ENCODE measurements at places on chromosomes 13 and 19. TPM values are rescaled to one million over a fixed set of nuclear protein-coding genes. Genes with fewer than 3 reads are reported as not detected.

DNA sequence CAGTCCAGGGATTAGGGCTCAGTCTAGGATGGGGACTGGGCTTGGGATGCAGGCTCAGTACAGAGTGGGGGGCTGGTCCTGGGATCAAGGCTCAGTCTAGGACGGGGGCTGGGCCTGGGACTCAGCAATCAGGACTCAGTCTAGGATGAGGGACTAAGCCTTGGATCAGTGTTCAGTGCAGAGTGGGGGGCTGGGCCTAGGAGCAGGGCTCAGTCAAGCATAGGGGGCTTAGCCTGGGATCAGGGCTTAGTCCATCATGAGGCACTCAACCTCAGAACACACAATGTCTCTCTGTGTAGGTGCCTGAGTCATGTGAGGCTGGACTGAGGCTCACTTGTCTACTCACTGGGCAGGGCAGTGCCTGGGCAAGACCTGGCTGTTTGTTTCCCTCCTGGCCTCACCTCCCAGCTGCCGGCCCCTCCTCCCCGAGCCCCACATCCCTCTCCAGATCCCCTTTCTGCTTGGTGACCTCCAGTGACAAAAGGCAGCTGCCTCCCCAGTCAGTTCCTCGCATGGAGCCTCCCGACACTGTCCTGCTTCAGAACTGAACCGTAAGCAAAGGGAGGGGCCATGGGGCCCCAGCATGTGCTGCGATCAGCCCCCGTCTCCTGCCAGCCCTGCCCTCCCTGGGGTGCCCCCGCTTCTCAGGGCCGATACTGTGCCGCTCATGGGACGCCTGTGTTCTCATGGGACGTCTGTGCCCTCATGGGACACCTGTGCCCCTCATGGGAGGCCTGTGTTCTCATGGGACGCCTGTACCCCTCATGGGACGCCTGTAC lies 6.5 kb upstream of the S1PR4 start:
- no peak overlapping the region for H3K27ac ChIP-seq
- DNase-seq: no peak
- no peak overlapping the region for H3K4me3 ChIP-seq
- no peaks in the 10 kb centered on the region for H3K27me3 ChIP-seq

- no peak for DNase-seq
- H3K4me3 ChIP-seq: no peak overlapping the region
- H3K36me3 ChIP-seq: peaks cover 4% of the 10 kb centered on the region
- H3K27me3 ChIP-seq: no peaks in the 10 kb centered on the region
- no peaks in the 10 kb centered on the region for H3K4me1 ChIP-seq
Measured at GRCh38 chr19:56748378-56748777, 76.8 kb upstream of the ZNF835 start.

DNA sequence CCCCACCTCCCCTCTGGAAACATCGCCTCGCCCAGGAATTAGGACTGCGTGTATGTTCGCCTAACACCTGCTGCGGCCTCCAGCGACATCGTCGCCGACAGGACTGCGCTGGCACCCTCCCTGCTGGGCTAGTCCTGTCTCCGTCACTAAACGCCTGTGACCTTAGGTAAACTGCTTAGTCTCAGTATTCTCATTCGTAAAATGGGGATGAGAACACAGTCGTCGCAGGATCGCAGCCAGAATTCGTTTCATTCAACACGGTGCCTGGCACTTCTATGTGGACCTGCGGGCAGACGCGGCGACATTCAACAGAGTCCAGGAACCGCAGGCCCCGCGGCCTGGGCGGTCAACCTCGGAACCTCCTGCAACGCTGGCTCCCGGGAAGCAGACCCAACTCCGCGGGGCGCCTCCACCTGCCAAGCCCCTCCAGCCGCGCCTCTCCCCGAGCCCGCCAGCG lies 485 bp downstream of the CRYL1 start:
- DNase-seq: peak; percentile 47
- H3K27me3 ChIP-seq: no peaks in the 10 kb centered on the region
- H3K27ac ChIP-seq: peak overlapping the region; percentile 67
- H3K36me3 ChIP-seq: no peaks in the 10 kb centered on the region

DNA sequence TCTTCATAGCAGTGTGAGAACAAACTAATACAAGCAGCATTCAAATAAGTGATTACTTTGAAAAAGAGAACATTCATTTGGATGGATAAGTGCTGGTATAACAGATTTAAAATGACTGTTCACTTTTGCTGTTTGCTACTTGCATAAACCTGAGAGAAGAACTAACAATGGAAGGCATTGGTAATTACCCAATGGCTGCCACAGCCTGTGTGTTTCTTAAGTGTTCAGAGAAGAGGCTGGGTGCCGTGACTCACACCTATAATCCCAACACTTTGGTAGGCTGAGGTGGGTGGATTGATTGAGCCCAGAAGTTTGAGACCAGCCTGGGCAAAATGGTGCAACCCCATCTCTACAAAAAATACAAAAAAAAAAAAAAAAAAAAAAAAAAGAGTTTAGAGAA lies 4.9 kb upstream of the TEX26 start:
- H3K4me3 ChIP-seq: no peak overlapping the region
- DNase-seq: no peak
- peaks cover 5% of the 10 kb centered on the region for H3K4me1 ChIP-seq
- no peaks in the 10 kb centered on the region for H3K36me3 ChIP-seq
- peaks cover 62% of the 10 kb centered on the region for H3K27me3 ChIP-seq

DNA sequence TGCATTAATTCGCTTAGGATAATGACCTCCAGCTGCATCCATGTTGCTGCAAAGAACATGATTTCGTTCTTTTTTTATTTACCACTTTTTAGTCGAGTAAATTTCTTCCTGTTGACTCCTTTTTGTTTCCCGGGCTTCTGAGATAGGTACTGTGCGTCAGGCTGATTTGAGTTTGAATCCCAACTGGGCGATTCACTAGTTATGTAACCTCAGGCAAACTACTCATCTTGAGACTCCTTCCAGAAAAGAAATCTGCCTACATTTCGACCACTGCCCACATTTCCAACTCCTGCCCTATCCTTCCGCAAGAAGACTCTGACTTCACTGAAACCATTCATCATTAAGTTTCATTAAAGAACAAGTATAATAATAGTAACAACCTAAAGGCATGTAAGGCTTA lies 8.2 kb downstream of the SCEL start:
- no peak for DNase-seq
- no peaks in the 10 kb centered on the region for H3K36me3 ChIP-seq
- H3K4me3 ChIP-seq: no peak overlapping the region
- H3K27me3 ChIP-seq: peaks cover 32% of the 10 kb centered on the region

Gene KLK7
- not detected for total RNA-seq

Gene RPL18A
- 1,945 TPM for total RNA-seq
